Activated CD4-positive, alpha-beta T cell treated with anti-CD3 and anti-CD28 coated beads, Interleukin-2, amount 10 ng/mL, durations not matched to agents 7 days and 5 days (primary cell): ENCODE measurements at places on chromosomes 7 and 10. TPM values are rescaled to one million over a fixed set of nuclear protein-coding genes. Genes with fewer than 3 reads are reported as not detected.

- DNase-seq = no peak
Measured at GRCh38 chr7:112833082-112833481, 42.9 kb upstream of the TMEM168 start.

ECD gene
- 31.7 TPM for total RNA-seq

DNA sequence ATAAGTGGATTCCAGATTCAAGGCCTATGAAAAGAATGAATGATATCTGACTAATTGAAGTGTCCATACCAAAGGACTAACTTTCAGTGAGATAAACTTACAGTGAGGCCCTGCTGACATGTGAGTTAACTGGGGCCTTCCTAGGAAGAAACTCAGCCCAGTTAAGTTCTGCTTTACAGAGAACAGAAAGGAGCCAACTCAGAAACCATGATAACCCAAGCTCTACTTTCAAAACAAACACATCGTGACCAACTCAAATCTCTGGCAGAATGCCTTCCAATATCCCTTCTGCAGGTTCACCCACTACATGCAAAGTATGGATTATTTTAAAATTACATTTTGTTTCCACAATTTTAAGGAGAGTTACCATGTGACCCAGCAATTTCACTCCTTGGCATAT is 75.8 kb upstream of the MRLN start:
- no peak for DNase-seq

GRCh38 chr7:36287371-36288241 is 102.1 kb upstream of the ANLN start:
- peak; percentile 50 for DNase-seq

DNA sequence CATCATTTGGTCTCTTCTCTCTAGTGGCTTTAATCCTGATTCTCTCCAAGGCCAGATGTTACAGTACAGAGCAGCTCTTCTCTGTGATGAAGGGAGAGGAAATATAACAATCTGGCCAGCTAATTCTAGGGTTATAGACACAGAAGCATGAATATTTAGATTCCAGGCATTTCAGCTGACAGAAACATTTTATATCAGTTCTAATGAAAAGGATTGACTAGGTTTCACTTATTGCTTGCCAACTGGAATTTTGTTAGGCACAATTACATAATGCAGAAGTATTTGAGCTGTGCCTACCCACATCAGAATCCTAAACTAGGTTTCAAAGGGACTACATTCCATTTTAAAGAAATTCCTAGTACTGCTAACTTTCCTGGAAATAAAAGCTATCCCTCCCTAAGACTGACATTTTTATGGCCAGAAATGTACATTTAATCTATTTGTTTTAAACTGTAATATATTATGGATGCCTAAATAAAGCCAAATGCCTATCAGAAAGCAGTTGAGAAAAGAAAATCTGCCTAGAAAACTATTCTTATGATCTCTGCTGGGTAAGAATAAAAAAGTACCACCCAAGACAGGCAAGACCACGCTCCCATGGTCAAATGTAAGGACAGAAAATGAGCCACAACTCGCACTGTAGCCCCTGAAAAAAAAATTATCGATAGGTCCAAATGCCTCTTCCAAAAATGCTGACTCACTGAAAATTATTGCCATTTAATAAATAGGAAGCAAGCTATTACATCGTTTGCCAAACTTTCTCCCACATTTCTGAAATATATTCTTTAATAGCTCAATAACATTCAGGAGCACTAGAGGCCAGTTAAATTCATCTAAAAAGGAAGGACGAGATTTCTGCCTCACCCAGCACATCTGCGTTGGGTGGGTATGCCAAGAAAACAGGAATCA is 498.1 kb downstream of the KCNMA1 start:
- DNase-seq = no peak

PALD1 gene
- 1.5 TPM for total RNA-seq

- DNase-seq = no peak
Measured at GRCh38 chr10:86553639-86554038, 32.0 kb upstream of the WAPL start.

- no peak for DNase-seq
Measured at GRCh38 chr7:101378751-101379174, 16.1 kb downstream of the COL26A1 start.

TEX47 gene
- not detected for total RNA-seq

DNA sequence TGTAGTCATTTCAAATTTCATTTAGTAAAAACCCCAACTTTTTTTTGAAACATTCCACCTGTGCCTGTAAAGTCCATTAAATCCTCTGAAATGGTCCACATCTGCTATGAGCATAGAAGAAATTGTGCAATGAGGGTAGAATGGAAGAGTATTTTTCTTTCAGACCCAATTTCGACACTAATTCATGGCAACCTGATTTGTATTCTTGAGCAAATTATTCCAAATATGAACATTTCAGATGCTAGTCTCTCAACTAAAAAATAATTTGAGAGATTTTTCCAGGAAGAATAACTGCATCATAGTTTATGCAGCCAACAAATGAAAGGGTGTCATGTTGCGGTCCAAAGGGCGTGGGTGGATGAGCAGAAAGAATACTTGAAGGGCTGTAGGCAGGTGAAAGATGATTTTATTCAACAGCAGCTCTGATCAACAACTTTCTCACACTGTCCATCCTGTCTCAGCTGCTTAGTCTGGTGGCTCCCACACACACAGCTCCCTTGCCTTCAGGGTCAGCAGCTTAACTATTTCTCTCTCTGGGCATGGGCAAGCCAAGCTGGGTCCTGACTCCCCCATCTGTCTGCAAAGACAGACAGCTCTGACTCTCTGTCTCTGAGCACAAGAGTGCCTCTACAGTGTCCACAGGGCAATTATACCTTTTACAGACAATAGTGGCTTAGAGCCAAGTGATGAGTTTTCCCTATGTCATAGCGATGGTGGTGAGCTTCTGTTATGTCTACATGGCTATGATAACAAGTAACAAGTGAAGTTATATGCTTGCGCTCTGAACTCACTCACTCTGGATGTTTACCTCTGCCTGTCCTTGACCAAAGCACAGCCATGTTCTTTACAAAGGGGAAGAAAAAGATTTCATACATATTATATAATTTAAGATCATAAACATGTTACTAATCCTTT is 11.5 kb downstream of the STEAP2 start:
- DNase-seq = no peak

DNA sequence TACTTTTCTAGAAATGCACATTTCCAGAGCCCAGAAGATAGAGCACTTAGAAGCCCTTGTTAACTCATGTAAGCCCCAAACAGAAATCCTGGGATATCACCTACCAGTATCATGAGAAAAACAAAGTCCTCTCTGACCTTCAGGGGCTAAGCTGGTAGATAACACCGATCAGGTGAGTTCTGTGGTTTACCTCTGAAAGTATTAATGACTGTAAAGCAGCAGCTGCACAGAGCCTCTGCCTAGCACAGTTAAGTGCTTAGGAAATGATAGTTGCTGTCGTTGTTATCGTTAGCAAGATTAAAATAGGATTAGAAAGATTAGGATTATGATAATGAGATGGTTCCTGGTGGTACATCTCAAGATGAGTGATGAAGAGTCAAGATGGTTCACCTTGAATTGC is 64.9 kb downstream of the PLXNA4 start:
- DNase-seq = no peak

DNA sequence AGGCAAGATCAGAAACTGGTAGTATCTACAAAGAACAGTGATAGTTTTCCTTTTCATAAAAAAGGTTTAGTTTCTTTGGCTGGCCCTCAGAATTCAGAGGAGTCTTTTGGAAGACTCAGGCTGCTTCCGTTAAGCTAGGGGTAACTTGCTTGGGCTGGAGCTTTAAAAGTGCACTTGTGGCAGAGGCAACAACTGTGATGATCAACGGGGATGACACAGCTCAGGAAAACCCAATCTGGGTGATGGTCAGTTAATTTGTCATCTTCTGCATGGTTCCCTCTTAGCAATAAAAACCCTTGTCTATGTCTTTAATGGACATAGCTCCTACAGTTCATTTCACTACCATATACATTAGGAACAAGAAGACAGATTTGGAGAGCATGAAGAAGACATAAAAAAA is 46.7 kb downstream of the SGMS1 start:
- DNase-seq = no peak

KCNH2 gene
- 0.30 TPM for total RNA-seq

DNA sequence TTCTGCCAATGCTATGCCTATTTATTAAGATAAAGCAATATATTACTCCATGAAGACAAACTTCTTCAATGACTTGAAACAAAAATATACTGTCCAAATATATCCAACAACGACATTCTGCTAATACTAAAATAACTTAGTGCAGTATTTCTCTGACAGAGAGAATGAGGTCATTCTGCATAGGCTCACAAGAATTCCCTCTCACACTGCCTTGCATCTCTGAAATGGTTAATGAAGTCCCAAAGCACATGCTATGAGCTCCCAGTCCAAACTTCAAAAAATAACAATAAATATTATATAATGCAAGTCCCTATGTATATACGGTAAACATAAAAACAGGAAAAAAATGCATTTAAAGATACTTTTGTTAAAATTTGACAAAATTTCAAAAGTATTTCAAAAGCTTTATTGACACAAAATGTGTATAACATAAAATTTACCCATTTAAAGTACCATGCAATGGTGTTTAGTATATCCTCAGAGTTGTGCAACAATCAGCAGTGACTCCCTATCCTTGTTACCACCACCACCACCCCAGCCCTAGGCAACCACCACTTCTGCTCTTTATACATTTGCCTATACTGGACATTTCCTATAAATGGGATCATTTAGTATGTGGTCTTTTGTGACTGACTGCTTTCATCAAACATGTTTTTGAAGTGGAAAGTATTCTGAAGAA is 27.6 kb downstream of the CHCHD3 start:
- DNase-seq = no peak

FKBP6 gene
- total RNA-seq = not detected

- no peak for DNase-seq
Measured at GRCh38 chr7:47419471-47419870, 162.4 kb downstream of the TNS3 start.

- no peak for DNase-seq
Measured at GRCh38 chr10:132071667-132072066, 5.9 kb downstream of the JAKMIP3 start.

DNA sequence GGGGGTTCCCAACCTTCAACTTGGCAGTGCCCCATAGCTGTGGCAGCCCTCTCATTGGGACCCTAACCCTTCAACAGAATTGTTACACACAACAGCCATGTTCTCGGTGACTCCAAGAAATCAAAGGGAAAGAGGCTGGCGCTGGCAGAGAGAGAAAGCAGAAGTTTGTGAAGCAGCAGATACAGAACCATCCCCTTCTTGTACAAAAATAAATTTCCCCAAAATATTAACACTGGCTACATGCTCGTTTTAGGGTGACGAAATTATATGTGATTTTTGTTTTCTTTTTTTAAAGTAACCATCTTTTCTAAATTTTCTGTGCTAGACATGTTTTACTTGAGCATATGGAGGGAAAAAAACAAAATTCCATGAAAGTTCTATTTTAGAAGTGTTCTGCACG is 45.2 kb upstream of the SAMD8 start:
- no peak for DNase-seq

DNA sequence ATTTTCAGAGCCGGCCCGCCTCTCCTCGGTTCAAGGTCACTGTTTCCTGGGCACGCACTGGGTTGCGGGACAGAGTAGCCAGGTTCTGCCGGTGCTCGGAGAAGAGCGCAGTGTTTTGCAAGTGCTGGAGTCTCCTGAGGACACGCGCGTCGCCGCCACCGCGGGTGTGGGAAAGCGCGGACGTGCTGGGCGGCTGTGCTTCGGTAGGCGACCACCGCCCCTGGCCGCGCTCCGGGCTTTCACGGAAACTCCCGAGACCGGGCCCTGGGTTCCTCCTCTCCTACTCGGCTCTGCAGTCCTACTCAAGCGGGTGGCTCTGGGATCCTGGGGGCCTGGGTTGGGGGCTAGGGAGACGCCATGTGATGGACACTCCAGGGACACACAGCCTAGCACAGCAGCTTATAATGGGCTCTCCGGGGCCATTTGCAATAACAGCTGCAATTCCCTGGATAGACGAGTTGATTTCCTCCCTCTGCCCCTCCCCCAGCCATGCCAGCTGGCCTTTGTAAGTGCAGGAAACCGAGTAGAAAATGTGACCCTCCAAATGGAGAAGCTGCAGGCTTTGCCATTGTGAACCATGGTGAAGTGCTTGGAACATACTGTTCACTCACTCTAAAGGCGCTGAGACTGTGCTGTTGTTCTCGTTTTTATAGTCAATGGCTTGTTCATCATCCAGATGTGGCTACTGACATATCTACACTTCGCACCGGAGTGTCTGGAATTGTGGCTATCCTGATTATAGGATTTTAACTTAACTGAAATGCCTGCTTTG is 2.1 kb downstream of the FRAT1 start:
- DNase-seq = no peak

- no peak for DNase-seq
Measured at GRCh38 chr10:92822060-92822634, 26.2 kb upstream of the EXOC6 start.

- no peak for DNase-seq
Measured at GRCh38 chr7:31860925-31861324, 173.9 kb downstream of the PPP1R17 start.

- DNase-seq = peak; percentile 28
Measured at GRCh38 chr10:30581779-30582380, 47.7 kb downstream of the LYZL2 start.

FOXI2 gene
- total RNA-seq = not detected

DNA sequence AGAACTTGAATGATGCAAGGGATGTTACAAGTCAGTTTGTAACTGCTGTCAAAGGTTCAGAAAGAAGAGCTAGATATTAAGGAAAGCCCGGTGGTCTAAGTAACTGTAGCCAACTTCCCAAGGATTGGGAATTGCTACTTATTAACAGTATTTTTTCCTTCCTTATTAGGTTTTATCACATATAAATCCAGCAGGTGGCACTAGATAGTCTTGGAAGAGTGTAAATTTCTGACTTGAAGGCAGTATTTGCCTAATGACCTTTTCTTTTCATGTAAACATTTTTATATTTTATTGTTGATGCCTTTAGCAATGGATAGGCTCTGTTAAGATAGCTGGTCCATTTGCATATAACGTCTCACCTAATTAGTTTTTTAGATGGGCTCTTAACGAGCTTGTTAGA is 51.2 kb downstream of the ANLN start:
- DNase-seq = no peak

- DNase-seq = no peak
Measured at GRCh38 chr7:103686064-103686463, 240.1 kb upstream of the SLC26A5 start.

DNA sequence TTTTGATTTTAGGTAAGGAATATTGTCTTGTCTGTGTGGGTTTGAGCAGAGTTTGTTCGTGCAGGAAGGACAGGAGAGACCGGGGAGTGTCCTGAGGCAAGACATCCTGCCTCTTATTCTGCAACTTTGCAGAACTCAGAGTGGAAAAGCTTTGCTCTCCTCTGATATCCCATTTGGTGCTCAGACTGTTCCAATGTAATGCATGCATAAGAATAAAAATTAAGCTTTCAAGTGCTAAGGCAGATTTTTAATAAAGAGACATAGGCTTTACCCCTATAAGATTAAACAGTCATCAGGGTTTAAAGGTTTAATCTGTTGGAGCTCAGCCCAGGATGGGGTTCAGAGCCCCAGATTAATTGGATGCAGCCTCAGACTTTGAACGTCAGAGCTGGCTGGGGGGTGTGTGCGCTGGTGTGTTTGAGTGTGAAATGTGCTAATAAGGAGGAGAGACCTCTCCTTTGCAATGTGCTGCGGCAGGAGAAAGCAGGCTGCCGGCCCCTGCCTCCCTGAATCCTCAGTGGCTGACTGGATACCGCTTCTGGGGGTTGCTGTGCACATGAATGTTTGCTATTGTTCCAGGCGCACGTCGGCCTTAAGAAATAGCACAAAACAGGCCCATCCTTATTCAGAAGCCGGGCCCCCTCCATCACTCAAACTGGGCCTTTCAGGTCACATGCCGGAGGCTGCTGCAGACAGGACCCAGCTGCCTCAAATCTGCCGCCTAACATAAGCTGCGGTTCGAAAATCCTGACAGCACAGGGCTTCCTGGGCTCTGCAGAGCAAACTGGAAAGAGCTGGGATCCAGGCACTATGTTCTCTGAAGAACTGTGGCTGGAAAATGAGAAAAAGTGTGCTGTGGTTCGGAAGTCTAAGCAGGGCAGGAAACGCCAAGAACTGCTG is 84.1 kb upstream of the PRR15 start:
- no peak for DNase-seq
